ENCODE measurements at places on chromosomes 16 and 17. TPM values are rescaled to one million over a fixed set of nuclear protein-coding genes. Genes with fewer than 3 reads are reported as not detected.

ATP1B2 gene
- total RNA-seq, result not detected

KIF19 gene
- total RNA-seq, result 2.8 TPM

C16orf86 gene
- total RNA-seq, result 5.1 TPM

CDK5R1 gene
- total RNA-seq, result 8.2 TPM

DNA sequence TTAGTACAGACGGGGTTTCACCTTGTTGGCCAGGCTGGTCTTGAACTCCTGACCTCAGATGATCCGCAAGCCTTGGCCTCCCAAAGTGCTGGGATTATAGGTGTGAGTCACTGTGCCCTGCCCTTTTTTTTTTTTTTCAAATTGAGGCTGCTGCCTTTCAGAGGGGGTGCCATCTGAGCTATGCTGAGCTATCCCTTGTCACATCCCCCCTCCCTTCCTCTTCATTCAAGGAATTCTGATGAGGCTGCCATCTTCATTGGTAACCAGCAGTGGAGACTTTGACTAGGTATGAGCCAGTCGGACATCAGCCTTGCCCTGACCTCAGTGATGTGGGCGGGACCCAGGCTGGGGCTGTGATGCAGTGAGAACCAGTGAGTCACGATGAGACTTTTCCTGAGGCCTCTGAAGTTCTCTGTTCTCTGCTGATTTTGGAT is 24.4 kb upstream of the GPT2 start:
- no peaks in the 10 kb centered on the region for H3K27me3 ChIP-seq
- H3K4me1 ChIP-seq, result peaks cover 9% of the 10 kb centered on the region
- no peak for DNase-seq
- H3K27ac ChIP-seq, result no peak overlapping the region
- no peak overlapping the region for H3K4me3 ChIP-seq
- H3K36me3 ChIP-seq, result no peaks in the 10 kb centered on the region

- H3K27me3 ChIP-seq, result peaks cover 37% of the 10 kb centered on the region
- H3K36me3 ChIP-seq, result peaks cover 7% of the 10 kb centered on the region
- no peak overlapping the region for H3K4me3 ChIP-seq
- H3K27ac ChIP-seq, result no peak overlapping the region
- DNase-seq, result no peak
These were observed 104.0 kb downstream of the MRM1 start for GRCh38 chr17:36705283-36705795.

HS3ST2 gene
- total RNA-seq, result not detected

- peaks cover 5% of the 10 kb centered on the region for H3K4me1 ChIP-seq
- H3K27ac ChIP-seq, result no peak overlapping the region
- no peak overlapping the region for H3K4me3 ChIP-seq
- H3K27me3 ChIP-seq, result peaks cover 46% of the 10 kb centered on the region
- H3K36me3 ChIP-seq, result peaks cover 11% of the 10 kb centered on the region
These were observed 10.2 kb downstream of the MEIOB start for GRCh38 chr16:1861730-1862129.

GRCh38 chr16:78461087-78461486 is 361.6 kb downstream of the WWOX start:
- H3K4me1 ChIP-seq, result no peaks in the 10 kb centered on the region
- DNase-seq, result no peak
- H3K4me3 ChIP-seq, result no peak overlapping the region
- H3K27ac ChIP-seq, result no peak overlapping the region
- H3K36me3 ChIP-seq, result peaks cover 10% of the 10 kb centered on the region

FBXO39 gene
- 0.44 TPM for total RNA-seq

- no peaks in the 10 kb centered on the region for H3K36me3 ChIP-seq
- peak overlapping the region; percentile 98 for H3K27ac ChIP-seq
- DNase-seq, result no peak
- no peaks in the 10 kb centered on the region for H3K27me3 ChIP-seq
- H3K4me3 ChIP-seq, result peak overlapping the region; percentile 98
- H3K4me1 ChIP-seq, result peaks cover 44% of the 10 kb centered on the region
These were observed 1.0 kb downstream of the SLC16A6 start for GRCh38 chr17:68289936-68290267.

TTLL6 gene
- not detected for total RNA-seq
